ENCODE measurements at places on chromosomes 7 and 10. TPM values are rescaled to one million over a fixed set of nuclear protein-coding genes. Genes with fewer than 3 reads are reported as not detected.

Gene FAM237B
- not detected for total RNA-seq

Gene NUTM2B
- 1.7 TPM for total RNA-seq

Gene OIT3
- not detected for total RNA-seq

Gene UNCX
- total RNA-seq: not detected

Gene KCNH2
- 2.2 TPM for total RNA-seq

Gene NOC3L
- total RNA-seq: 15.3 TPM

Gene POLD2
- total RNA-seq: 53.3 TPM

Gene GIMAP6
- total RNA-seq: 48.3 TPM

Gene BBS9
- 23.4 TPM for total RNA-seq

Gene ACTL6B
- total RNA-seq: not detected

Gene NPSR1
- not detected for total RNA-seq

Gene HSPA12A
- 0.62 TPM for total RNA-seq

Gene MSANTD7
- total RNA-seq: 23.2 TPM

Gene DOCK1
- total RNA-seq: 0.76 TPM

Gene ZPBP
- not detected for total RNA-seq

Gene VTI1A
- total RNA-seq: 58.8 TPM

Gene FEZF1
- not detected for total RNA-seq

Gene ASB10
- total RNA-seq: not detected

Gene OPTN
- total RNA-seq: 158 TPM

Gene RPEL1
- not detected for total RNA-seq

Gene ZNF804B
- not detected for total RNA-seq

Gene FAM25C
- total RNA-seq: not detected

Gene NKX1-2
- not detected for total RNA-seq

Gene ZFYVE27
- 69.2 TPM for total RNA-seq

Gene PLCE1
- 0.05 TPM for total RNA-seq

Gene CHAT
- total RNA-seq: not detected

Gene GPR15LG
- not detected for total RNA-seq

Gene MDFIC
- total RNA-seq: 90.2 TPM

Measured in T-helper 17 cell (primary cell).